ENCODE measurements at places on chromosomes 2 and 18.

- no peak for DNase-seq
These were observed 890 bp upstream of the SLC4A3 start for GRCh38 chr2:219626540-219626939.

DNA sequence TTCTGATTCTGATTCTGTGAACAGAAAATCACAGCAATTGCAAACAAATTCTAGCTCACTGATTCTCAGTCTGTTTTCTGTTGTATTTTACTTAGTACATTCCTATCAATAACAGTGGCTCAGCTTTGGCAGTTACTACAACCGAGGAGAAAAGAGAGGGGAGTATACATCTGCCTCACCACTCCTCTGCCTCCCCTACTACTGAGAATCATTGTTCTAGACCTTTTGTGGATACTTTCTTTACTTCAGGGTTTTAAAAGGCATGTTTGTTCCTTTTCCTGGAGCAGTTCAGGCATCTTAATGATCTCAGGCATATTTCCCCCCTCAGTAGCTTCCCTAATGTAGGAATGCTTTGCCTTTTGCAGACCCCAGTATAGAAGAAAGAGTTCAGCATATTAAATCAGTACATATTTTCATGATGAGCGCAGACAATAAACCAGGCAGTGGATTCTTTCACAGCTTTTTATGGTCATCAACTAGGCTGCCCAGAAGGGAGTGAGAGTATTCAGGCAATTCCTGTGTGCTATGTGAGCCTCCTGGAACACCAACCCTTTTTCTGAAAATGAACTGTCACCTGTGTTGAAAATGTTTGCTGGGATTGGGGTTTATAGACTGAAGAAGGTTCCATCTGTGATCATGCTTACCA, 10.3 kb downstream of the STAMBP start:
- no peak for DNase-seq

DNA sequence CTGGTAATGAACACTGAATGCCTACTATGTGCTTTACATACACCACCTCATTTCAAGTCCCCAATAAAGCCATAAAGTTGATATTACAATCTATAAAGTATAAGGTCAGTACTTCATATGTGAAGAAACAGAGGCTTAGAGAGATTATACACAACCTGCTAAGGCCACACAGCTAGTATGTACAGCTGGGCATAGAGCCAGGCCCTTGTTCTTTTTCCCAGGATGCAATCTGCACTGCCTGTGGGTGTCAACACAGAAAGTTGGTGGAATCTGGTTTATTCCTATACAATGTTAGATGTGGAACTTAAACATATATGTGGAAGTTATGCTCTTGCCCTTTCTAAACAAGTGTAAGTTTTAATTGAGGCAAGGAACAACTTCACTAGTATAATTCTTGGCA, 32.8 kb downstream of the INSIG2 start:
- no peak for DNase-seq

- DNase-seq, result no peak
These were observed 30.1 kb upstream of the CEP68 start for GRCh38 chr2:65026154-65026553.

DNA sequence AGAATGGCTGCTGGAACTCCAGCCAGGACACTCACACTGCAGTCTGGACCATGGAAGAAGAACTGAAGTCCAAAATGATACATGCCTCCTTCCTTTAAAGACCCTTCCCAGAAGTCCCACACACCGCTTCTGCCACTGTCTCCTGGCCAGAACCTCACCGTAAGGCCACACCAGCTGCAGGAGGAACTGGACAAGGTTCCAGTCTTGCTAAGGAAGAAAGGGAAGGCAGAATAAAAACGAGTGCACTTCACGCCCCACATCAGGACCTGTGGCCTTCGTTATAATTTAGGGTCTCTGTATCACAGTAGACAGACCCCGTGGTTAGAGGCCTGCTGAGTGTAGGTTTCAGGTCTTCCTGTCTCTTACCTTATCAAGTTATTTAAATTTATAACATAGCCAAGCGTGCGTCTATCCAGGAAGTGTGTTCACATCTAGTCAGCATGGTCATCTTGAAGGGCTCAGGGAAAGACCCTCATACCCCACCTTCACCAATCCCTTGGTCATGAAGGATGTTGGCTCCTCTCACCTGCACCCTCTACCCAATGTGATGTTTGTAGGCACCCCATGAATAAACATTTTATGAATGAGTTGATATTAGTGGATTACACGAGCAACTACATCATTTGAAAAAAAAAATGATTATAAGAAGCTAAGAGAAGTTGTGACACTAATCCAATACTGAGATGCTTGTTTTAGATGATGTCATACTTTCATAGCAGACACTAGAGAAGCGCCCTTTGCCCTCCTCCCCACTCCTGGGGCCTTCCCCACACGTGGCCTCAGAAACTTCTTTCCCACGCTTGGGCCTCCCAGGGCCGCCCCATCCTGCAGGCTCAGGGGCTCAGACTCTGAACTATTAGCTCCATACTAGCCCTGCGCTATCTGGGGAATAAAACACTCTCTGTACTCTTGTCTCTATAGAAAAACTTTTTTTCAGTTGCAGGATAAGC, 157.6 kb downstream of the FAM210A start:
- no peak for DNase-seq
